Stimulated activated CD8-positive, alpha-beta memory T cell treated with anti-CD3 and anti-CD28 coated beads, Interleukin-15, amount 100 ng/mL, for 48 hours (primary cell): ENCODE measurements at places on chromosomes 11 and 22.
A peak's percentile ranks its signal among the peaks of the same experiment; 100 is the strongest.

DNA sequence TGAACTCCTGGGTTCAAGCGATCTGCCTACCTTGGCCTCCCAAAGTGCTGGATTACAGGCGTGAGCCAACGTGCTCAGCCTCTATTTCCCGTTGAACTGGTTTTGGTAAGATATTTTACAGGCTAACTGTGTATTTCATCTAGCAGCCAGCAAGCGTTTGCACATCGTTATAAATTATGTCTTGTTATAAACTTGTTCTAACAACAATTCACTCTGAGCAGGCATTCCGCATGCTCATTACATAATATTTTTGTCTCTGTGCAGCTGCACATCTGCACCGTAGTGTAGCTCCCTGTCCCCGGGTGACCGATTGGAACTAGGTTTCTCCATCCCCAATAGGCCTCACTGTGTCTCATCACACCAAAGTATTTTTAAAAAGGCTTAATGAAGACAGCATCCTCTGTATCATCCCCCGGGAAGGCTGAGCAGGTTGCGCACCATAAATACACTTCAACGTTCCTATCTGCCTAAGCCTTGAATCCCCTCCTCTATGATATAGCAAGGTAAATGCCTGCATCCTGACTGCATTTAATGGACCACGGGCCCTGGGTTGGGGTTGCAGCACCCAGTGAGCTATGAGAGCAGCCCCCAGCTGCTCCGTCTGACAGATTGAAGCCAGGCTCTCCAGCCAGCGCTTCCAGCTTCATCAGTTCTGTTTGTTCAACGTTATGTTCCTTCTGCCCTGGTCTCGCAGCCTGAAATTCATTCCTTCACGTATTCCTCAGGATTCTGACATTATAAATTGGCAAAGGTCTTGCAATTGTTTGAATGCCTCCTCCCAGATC is 47.7 kb downstream of the TST start:
- DNase-seq, result no peak

DNA sequence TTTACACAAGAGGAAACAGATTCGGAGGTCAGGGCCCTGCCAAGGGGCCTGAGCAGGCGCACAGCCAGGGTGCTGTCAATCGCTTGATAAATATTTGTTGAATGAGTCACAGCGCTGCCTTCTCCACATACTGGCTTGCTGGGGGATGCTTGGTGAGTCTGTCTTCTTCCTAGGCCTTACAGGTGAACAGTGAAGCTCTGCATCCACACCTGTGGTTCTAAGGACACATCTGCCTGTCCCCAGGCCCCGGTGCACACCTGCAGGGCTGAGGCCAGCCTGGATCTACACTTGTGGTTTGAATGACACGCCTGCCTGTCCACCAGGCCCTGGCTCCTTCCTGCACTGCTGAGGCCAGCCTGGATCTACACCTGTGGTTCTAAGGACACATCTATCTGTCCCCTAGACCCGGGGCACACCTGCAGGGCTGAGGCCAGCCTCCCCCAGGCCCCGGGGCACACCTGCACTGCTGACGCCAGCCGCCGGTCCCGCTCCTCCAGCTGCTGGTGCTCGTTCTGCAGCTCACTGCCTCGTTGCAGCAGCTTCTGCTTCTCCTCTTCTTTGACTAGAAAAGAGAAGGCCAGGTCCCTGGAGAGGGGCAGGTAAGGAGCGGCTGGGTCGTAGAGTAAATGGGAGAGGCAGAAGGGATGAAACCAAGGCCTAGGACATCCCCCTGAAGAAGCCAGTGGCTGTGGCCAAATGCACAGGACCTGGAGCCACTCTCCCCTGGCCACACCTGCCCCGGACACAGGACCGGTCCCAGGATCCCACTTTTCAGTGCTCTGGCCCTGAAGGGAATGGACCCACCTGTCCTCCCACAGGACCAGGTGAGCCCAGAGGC is 124.6 kb downstream of the PHF21B start:
- DNase-seq, result no peak

DNA sequence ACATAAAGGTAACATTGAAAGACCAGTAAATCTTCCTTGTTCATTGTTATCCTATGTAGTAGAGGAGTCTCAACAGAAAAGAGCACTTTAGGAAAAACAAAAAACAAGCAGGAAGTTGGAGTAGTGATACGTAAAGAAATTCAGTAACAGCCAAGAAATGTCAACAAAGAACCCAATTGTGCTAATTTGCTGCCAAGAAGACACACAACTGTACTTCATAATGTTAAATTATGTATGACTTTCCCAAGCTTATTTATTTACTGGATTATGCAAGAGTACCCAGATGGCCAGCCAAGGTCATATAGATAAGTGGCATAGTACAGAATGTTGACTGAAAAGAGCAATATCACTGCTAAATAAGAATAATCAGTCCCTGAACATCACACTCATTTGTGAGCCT is 264.7 kb upstream of the CCDC179 start:
- no peak for DNase-seq

DNA sequence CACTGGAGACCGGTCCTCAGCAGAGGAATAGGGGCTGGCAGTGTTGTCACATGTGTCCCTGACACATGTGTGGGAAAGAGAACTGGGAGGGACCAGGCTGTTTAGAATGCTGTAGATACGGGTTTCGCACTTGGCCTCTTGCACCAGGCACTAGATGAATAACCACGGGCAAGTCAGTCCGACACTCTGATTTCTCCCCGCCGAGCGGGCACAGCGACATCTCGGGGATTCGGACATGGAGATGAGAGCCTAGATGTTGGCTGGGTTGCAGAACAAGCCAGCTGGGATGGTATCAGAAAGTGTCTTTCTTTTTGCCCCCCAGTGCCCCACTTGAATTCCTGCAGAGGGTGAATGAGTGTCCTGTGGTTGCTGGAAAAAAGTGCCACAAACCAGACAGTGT is 115.9 kb upstream of the SLC22A12 start:
- no peak for DNase-seq

- no peak for DNase-seq
Measured at GRCh38 chr22:44542561-44543222, 44.7 kb upstream of the RTL6 start.

DNA sequence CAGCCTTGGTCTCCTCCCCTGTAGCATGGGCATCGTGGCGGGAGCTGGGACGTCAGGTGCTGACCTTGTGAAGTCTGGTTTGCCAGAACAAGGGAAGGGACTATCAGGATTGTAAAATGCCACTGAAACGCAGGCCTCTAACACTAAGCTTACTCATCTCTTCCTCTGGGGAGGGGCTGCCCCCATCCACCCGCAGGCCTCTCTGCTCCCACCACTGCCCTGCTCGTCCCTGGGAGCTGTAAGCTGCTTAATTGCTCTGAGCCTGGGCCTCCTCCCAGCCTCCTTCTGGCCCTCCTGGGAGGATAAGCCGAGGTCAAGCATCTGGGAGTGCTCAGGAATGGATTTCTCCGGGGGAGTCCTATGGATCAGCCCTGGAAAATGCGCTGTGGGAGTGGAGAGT is 8.4 kb downstream of the SHISAL1 start:
- no peak for DNase-seq

DNA sequence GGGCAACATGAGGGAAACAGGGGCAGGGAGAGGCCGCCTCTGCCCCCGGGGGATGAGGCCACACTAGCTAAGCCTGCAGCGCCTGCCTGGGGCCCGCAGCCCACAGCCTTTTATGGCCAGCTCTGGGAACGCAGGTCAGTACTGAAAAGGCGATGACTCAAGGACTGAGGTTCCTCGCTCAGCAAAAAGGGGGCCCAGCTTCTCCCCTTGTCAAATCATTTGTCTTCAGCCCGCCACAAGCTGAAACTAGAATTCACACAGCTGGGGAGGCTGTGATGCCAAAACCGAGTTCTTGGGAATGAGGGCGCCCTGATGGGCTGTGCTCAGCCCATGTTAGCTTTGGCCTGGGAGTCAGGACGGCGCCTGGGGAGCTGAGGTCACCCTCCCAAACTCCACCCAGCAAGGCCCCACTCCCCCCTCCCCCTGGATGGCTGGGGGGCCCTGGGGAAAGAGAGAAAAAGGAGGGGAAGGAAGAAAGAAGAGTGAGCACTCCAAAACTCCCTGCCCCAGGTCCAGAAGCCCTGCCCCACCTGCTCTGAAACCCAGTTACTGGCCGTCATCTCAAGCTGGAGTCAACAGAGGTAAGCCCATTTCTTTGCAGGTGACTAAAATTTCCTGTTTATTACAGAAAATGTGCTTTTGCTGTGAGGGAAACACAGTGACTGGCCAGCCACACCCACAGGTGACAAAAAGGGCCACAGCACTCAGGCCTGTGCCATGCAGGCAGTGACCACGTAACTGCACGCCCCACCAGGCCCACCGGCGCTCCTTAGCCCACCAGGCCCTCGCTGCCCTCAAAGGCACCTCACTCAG is 13.7 kb downstream of the EHD1 start:
- peak; percentile 78 for DNase-seq
